ENCODE measurements at places on chromosomes 6 and 20.

DNA sequence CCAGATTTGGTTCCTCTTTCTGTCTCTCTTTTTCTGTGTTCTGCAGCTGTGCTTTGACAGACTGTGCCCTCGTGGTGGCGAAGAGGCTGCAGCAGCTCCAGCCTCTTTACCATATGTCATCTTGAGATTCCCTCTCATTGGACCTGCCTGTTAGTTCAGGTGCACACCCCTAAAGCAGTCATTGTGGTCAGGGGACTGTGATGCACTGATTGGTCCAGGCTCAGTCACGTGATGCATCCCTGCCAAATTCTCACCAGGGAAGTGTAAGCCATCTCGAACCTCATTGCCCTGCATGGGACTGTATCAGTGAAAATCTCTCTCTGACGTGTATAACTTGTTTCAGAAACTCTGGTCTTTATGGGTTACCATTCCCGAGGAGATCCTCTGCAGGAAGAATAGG lies 160.3 kb downstream of the EYA2 start:
- DNase-seq = no peak

DNA sequence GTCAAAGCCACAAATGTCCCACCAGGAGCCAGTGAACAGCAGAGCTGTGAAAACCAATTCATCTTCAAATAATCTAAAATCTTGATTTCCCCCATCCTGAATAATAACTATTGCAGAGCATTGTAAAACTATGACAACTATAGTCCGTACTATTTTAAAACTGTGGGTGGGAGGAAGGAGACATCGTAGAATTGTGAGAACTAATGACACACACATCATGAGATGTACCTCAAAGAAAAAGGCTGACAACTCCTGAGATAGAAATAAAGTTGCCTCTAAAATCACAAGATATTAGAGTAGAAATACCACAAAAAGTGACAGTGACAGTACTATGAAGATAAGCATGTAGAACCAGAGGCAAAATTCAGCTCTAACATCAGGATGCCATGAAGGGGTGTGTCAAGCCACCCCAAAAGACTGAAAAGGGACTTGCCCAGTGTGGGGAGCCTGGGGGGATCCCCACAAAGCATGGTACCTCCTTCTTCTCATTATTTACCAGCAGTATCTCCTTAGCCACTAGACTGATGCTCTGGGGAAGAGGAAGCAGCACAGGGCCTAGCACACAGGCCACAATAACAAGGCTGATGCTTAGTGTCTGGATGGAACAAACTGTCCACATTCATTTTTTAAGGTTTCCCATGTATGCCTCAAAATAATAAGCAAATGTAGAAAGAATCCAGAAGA lies 13.4 kb downstream of the NAPB start:
- no peak for DNase-seq

GRCh38 chr20:3032624-3033023 lies 10.8 kb upstream of the GNRH2 start:
- DNase-seq = peak; percentile 52

DNA sequence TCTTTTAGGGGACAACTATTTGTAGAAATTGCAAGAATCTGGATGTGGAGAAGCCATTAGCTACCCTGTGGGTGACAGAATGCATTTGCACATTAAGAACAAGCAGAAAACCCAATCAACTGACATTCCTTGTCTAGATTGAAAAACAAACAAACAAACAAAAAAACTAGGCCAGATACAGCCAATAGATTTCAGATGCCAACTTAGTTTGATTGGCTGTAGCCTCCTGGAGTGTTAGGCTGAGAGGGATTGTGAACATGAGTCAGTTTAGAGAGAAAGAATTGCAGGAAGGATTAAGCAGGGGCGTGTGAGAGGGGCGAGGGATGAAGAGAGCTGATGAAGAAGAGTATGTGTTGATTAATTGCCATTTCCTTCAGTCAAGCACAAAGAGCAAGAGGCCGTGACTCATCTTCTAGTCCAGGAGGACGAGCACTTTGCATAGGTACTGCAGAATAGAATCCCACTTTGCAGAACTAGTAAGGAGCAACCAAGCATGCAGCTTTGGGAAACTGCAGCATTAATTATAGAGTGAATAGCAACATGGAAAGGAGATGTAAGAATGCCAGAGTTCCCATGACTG lies 188.0 kb upstream of the RAB32 start:
- DNase-seq = no peak

- DNase-seq = no peak
Measured at GRCh38 chr20:5191829-5192569, 65.2 kb downstream of the CDS2 start.

DNA sequence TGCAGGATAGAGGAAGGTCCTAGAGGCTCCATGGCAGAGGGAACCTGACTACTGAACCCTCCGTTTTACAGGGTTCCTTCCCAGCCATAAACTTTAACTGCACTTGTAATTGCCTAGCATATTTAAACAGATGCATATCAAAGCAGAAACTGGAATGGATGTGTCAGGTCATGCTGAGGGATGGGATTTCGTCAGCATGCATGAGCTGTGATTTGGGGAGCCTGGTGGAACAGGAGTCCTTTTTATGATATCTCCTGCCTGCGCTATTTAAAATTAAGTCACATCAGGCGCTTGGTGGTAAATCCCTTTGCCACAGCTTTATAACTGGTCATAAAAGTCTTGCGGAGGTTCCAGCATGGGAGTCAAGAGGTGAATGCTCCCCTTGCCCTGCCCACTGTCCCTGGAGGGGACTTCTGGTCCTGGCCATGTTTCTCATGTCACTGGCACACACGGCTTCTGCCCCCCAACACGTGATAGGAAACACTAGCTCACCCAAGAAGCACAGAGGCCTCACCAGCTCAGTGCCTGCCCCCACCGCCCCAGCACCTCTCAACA lies 26.0 kb upstream of the PCMTD2 start:
- peak; percentile 5 for DNase-seq

DNA sequence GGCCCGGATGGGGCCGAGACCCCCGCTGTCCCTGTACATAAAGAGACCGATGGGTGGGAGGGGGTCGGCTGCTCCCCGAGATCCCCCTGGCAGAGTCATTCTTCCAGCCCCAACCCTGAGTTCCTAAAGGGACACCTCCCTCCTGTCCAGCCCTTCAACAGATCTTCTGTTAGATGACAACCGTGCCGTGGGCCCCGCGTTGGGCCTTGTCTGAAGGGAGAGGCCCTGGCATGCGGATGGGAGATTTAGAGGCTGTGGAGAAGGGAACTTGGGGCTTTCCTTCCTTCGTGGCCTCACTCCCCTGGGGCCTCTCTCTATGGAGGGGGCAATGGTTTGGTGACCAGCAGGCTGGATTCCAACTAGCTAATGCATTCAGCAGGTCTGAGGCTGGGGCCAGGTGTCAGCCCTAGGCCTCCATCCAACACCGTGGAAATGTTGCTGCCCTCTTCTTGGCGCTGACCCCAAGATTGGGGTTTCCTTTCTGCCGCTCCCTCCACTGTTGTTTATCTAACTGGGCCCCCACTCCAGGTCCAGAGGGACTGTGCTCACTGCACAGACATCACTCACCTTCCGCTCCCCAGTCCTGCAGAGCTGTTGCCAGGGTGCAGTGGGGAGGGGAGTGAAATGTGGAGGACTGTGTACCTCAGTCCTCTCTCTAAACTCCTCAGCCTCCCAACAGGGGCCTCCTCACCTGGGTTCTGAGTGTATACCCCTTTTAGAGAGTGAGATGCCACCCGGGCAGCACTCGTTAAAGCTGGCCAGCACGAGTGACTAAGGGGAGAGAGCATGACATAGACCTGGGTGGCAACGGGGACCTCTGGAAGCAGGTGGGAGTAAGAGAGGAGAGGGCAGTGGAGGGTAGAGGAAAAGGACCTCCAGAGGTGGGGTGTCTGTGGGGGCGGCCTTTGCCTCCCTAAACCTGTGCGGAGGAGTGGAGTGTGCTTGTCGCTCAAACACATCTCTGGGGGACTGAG lies 6.7 kb downstream of the TMEM151B start:
- DNase-seq = no peak

DNA sequence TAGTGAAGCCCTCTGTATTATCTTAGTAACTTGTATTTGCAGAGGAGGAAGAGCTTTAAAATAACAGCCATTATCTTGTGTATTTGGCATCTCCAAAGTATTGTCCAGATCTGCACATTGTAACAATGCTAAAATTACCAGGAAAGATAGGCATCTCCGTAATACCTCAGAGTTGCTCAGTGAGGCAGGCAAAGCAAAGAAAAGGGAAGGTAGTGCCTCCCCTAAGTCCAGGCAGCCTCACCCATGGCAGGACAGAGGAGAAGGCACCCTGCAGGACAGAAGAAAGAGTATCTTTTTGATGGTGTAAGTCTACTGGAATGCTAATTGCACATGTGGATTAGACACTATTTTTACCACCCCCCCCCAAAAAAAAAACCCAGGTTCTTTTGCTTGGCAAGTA lies 13.6 kb upstream of the SSTR4 start:
- no peak for DNase-seq

- no peak for DNase-seq
Measured at GRCh38 chr6:143399176-143399575, 51.3 kb downstream of the ADAT2 start.

GRCh38 chr6:36851149-36851614 lies 11.9 kb upstream of the CPNE5 start:
- no peak for DNase-seq

- no peak for DNase-seq
Measured at GRCh38 chr20:11328839-11329238, 588.9 kb upstream of the BTBD3 start.

- DNase-seq = no peak
Measured at GRCh38 chr6:34650823-34651222, 45.7 kb downstream of the ILRUN start.

- DNase-seq = no peak
Measured at GRCh38 chr20:4637081-4637797, 84.5 kb upstream of the PRND start.

- no peak for DNase-seq
Measured at GRCh38 chr6:126945812-126946360, 172.6 kb upstream of the RSPO3 start.

DNA sequence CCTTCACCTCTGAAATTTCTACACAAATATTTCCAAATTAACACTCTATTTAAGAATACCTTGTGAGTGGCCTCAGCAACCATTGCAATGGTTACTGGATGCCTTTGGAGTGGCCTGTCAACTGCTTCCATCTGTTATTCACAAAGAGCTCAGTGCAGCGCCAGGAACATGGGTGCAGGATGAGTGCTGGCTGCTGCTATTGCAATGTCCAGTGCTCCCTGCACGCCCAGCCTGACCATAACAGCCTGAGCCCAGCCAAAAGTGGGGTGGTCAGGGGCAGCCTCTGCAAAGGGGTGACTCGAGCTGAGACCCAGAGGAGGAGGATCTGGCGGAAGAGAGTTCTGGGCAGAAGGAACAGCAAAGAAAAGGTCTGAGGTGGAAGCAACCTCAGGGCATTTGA lies 18.4 kb downstream of the CASS4 start:
- DNase-seq = no peak
